ENCODE measurements at places on chromosomes 11 and 22.

DNA sequence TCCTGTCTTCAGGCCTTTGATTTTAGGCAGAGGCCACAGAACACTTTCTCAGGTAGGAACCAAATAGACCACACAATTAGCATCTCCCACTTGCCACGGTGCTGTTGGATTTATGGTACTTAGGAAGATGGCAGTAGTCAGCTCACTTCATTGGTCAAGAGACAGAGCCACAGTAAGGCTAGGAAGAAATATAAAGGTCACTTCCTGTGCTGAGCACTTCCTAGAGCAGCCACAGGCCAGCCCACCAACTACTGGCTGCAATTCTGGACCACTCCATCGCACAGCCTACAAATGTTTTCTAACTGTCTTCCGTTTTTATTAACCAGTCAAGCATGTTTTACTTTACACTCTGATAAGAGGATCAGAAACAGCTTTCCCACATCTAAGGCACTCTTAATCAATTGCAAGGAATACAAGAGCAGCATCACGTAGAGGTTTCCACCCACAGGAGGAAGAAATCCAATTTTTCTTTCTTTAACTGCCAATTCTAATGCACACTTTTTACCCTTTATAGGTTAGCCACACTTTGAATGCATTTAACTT is 54.7 kb downstream of the ABTB2 start:
- DNase-seq = no peak

GRCh38 chr11:7559398-7560283 is 45.8 kb downstream of the PPFIBP2 start:
- DNase-seq = no peak

DNA sequence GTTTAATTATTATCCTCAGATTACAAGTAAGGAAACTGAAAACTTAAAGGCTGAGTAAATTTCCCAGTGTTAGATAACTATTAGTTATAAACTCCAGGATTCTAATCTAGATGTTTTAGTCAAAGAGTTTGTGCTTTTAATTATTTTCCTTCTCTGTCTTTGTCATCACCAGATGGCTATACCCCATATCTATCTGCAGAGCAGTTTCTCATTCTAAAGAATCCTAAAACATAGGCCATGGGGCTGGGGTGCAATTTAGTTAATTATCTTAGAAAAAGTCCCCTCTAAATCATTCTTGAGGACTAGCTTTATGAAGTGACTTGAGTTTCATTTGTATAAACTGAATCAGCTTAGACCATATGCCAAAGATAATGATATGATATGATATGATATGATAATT is 556.3 kb upstream of the ANO5 start:
- no peak for DNase-seq

DNA sequence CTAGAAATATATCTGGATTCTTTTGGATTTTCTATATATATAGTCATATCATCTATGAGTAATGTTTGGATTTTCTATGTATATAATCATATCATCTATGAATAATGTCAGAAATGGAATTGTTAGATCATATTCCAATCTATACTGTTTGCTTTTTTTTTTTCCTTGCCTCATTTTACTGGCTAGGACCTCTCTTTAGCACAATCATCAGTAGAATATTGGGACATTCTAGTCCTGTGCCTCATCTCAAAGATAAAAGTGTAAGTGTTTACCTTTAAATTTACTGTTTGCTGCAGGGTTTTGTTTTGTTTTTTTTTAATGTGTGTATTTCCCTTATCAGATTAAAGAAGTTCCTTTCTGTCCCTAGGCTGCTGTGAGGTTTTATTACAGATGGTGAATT is 97.0 kb downstream of the C11orf65 start:
- no peak for DNase-seq

DNA sequence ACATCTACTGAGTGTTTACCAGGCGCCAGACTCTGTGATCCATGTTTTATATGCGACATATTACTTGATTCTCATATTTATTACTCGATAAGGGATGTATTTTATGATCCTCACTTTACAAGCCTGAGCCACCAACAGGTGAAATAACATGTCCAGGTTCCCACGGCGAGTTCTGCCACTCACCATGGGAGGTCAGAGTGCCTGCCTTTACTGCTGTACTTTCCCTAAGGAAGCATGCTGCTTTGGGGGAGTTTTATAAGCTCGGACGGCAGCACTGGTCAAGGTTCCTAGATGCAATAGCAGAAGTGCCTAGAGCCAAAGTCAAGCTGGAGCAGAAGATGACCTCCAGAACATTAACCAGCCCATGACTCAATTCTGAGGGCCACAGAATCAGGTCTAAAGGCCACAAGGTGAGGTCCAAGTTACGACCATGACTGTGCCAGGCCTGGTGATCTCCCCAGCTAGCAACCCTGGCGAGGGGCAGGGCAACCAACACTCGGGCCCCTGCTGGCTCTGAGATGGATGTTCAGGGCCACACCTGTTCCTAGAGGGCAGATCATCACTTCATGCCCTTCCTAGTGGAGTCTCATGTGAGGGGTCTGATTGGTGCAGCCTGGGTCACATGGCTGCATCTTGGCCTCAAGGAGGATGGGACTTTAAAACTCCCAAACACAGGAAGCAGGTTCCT is 14.2 kb downstream of the IFT27 start:
- DNase-seq = no peak

DNA sequence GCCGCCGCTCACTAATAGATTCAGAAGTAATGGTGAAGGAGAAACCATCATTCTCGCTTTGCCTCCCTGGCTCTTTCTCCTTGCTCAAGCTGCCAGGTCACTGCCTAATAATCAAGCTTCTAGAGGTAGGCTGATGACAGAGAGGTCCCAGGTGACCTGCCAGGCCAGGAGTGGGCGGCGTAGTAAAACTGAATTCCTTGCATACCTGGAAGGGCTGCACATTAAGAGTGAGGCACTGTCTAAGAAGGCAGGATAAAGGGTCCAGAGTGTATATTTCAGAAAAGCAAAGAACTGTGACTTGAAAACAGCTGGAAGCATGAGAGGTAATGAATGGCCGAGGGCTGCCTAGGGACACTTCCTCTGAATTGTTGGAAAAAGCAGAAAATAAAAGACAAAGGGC is 4.1 kb downstream of the SYT13 start:
- no peak for DNase-seq

GRCh38 chr22:44338177-44338810 is 25.5 kb upstream of the SHISAL1 start:
- DNase-seq = peak; percentile 57

GRCh38 chr11:133906241-133906640 is 50.5 kb downstream of the IGSF9B start:
- no peak for DNase-seq

GRCh38 chr11:10495464-10495786 is 40.4 kb downstream of the AMPD3 start:
- no peak for DNase-seq

GRCh38 chr22:47495110-47495509 is 732.7 kb downstream of the TBC1D22A start:
- DNase-seq = no peak

DNA sequence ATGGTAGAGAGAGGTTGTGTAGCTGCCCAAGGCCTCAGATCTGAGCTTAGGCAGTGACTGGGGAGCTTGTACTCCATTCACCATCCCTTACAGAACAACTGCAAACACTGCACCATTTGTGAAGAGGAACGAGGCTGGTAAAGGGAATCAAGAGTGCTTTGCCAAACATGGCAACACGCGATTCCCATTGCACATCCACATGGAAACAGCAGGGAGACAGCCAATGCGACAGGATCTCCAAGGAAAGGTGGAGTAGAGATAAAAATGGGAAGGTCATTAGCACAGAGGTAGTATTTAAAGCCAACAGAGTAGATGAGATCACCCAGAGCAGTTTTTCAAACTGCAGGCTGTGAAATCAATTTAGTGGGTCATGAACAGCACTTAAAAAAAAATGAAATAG is 42.0 kb downstream of the TCF20 start:
- DNase-seq = no peak

DNA sequence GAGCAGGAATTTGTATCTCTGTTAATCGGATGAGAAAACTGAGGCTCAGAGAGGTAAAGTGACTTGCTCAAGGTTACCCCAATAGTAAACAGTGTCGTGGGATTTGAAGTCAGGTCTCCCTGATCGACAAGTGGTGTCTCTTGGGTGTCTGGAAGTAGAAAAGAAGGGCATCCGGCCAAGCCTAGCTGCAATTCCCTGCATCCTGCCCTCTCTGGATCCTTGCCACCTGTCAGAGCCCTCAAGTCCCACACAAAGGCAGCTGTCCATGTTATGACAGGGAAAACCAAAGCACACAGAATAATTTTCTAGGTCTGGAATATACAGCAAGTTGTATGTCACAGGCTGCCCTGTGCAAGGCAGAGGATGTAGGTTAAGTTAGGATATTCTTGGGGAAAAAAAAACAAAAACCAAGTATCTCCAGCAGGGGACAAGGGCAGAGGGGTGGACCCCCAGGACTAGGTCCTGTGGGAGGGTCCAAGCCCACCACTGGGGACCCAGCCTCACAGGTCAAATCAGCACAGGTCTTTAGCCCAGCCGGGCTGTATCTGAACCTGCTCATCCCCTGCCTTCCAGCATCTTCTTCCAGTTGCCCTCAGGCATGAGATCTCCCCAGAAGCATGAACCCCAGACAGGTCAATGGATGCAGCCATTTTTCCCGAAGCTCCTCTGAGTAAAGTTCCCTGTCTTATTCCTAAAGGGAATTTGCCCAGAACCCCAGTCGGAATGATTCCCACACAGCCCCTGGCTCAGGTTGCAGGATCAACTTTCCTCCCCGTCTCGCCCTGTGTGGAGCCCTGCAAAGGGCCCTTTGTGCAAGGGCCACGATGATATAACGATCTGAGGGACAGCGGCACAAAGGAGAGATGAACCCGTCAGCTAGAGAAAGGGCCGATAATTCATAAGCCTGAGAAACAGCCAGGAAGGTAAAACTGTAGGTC is 15.0 kb downstream of the USH1C start:
- DNase-seq = no peak

Measured in C1 segment of cervical spinal cord (tissue), 14 donors.